NCI-H2081 treated with DMSO at 0.1 percent for 48 hours (cell line): ENCODE measurements at places on chromosomes 6 and 20.

DNA sequence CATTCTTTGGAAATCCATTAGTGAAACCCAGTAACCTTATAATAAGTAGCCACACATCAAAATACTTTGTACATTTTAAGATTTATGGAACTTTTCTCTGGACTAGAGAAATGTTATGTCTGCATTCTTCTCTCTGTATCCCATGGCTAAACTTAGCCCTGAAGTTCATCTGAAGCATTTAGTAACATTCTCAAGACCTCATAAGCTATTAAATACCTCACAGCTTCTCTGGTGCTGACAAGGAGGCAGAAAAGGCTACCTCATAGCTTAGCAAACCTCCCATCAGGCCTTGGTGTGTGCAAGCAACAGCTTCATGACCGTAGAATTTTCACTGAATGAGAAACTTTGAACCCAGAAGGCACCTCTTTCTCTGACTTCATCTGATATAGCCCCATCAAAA, 38.9 kb upstream of the HDGFL1 start:
- no peak for DNase-seq

- no peak for DNase-seq
These were observed 154.7 kb upstream of the LAMP5 start for GRCh38 chr20:9359561-9360308.

DNA sequence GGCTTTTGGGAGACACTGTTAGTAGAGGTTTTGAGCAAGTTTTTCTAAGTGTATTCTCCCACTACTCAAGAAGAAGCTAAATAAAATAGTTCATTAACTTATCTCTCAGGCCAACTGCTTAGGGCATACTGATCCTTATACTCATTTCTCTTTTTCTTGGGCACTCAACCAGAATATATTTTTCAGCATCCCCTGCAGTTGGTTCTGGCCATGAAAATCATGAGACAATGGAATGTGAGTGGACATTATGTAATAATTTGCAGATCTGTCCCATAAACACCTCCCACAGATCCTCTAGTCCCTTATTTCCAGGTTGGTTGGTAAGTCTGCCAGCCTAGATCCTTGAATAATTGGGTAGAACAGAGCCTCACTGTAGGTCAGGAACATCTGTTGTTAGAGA, 136.7 kb downstream of the AIG1 start:
- DNase-seq: no peak

GRCh38 chr6:21371676-21372171, 221.8 kb upstream of the SOX4 start:
- DNase-seq: no peak

DNA sequence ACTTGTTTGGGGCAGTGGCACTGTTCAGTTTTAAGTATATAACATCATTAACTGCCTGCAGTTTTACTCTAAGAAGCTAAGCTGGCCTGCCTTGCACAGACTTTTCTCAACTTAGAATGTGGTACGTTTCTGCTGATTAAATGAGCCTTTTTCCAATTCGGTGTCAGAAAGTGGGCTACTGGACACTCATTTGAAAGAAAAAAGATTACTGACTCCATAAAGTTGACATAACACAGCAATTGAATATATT, 2.1 kb downstream of the ZMYND8 start:
- DNase-seq: no peak

DNA sequence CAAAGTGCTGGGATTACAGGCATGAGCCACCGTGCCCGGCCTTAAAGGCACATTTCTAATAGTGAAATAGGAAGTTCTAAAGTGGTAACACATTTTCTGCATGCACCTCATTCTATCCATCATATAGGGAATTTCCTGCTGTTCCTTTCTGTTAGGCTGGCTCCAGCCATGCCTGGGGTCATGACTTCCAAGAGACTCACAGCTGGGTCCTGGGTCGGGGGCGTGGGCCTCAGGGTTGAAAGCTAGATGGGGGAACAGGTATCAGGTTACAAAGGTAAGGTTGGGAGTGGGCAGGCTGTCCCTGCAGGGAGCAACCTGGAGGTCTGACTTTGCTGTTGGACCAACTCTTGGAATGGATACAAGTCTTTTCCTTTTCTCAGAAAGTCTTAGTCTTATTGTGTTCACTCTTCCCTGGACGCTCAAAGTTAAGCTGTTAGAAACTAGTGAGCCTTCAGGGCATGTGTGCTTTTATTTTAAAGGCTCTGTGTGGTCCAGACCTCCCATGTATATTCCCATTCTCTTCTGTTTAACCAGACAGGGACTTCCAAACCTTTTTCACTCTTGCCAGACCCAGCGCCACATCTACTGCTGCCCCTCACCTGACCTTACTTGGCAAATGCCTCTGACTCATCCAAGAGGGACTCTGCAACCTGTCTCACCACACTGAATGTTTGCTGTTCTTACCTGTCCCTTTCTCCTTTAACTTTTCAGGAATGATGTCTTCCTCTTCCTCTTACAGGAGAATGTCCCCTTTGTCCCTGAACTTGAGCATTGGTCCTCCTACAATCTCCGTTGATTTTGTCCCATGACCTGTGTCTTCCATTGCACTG, 64.4 kb downstream of the TMEM170B start:
- no peak for DNase-seq

- DNase-seq: no peak
These were observed 227.0 kb upstream of the MARCKS start for GRCh38 chr6:113629975-113630737.

- DNase-seq: no peak
These were observed 825 bp downstream of the RIMS1 start for GRCh38 chr6:71887006-71887743.

DNA sequence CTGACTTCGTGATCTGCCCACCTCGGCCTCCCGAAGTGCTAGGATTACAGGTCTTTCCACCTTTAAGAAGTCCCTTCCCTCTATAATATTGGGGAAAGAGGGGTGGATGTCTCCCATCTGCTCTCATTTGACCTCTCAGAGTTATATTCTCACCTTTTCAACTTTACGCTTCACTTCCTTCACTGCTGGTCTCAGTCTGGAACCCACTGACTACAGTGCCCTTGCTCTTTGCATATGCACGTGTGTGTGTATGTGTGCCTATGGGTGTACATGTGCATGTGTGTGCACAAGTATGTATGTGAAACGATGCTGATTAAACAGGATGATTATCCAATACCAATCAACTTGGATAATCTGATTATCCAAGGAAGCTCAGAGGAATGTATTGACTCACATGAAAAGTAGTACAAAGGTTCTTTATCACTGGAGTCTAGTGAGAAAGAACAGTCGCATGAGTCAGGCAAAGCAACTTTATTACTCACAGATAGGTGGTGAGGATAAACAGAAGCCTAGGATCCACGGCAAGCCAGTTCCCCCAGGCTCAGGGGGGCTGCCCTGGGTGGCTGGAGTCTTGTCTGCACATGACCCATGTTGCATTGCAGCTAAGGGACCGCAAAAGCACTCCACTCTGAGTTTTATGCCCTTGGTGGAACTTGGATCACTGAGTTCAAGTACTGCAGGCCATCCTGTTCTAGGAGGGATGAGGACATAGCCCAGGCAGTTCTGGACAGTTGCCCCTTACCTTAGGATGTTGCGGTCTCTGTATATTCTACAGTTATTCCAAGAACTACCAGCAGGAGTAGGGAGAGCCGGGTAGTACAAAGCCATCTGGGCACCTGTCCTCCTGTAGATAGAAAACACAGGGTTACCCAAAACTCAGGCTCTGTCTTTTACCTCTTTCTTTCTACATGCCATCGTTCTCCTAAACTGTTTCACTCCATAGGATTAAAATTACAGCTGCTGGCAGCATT, 50.9 kb downstream of the SNRNP48 start:
- DNase-seq: no peak

GRCh38 chr6:147905711-147906110, 397.2 kb downstream of the SAMD5 start:
- no peak for DNase-seq

DNA sequence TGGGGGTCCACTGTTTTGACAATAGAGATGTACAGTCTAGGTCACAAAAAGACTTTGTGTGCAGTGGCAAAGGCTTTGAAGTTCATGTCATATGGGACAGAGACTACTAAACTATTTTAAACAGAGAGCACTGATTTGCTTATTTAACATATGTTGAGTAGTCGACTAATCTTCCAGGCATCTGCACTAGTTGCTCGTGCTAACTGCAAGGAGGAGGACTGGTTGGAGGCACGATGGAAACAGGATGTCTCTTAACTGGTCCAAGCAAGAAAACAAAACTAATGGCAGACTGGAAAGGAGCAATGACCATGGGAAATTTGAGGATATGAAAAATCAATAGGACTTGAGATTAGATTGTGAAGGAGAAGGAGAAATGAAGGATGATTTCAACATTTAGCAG, 28.5 kb upstream of the ERVFRD-1 start:
- DNase-seq: no peak

DNA sequence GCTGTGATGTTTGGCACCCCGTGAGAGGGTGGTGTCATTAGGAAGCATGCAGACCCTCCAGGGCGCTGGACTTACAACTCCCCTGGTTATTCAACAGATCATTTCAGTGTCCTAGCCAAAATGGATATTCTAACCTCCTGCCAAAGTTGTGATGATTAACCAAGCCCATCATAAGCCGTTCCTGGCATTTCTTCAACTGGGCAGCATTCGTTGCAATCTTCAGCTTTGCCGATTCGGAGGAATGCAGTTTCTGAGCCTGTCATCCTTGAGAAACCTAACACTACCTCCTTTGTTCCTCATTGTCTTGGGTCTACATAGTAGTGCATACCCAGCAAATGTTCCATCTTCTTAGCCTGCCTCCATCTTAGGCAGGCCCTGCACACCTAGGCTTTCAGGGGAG, 79.2 kb upstream of the MAP3K4 start:
- DNase-seq: no peak

GRCh38 chr6:63923139-63923739, 287.6 kb downstream of the PHF3 start:
- no peak for DNase-seq

DNA sequence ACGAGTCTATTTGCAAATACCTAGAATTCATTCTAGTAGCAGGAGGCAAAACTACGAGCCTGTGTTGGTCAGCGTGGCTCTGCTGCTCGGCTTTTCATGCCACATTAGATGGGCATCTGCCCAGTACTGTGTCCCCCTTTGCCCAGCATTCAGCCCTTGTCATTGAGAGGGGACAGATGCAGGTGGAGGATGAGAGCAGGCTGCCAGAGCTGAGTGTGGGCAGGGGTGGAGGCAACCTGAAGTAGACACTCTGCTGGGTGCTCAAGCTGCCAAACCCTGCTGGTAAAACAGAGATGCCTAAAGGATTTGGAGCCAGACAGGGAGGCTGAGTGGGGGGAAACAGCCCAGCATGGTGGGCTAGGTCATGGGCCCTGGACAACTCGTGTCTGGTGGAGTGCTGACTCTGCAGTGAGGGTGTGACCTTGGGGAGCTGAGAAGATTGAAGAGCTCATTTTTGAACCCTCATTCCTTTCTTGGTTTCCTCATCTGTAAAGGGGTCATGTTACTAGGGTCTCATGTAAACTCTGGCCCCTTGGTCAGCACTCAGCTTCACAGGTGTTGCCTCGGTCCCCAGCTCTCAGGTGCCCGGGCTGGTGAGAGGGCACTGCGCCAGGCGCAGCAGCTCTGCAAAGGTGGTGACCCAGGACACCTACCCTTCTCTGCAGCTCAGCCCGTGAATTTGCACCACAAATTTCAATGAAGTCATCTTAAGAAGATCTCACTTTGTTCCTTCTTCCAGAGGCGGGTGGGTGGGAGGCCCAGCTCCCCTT, 64.2 kb upstream of the BHLHE23 start:
- no peak for DNase-seq

DNA sequence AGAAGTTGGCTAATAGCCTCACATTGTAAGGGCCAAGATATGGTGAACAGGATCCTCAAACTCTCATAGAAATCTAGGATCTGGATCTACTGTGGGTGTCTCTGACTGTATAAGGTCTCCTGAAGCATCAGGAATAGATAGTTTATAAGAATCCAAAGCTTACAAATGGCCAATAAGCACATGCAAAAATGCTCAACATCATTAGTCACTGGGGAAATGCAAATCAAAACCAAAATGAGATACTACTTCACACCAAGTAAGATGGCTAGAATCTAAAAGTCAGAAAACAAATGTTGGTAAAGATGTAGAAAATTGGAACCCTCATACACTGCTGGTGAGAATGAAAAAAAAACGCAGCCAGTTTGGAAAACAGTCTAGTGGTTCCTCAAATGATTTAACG, 14.3 kb upstream of the RNF182 start:
- no peak for DNase-seq

DNA sequence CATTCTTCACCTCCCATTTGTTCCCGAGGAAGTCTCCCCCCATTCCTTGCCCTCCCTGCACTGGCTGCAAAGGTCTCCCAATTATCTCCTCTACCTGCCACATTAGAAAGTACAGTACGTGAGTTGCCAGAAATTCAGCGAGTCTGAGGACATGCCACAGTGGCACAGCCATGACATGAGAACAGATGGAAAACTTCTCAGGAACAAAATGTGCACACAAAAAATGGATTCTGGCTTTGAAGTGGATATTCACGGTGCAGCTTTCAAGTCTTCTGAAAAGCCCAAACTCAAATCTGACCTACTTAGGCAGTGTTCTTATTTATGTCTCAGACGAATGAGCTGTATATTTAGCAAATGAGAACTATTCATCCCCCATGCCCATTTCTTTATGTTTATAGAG, 269.1 kb upstream of the ARID1B start:
- DNase-seq: no peak

DNA sequence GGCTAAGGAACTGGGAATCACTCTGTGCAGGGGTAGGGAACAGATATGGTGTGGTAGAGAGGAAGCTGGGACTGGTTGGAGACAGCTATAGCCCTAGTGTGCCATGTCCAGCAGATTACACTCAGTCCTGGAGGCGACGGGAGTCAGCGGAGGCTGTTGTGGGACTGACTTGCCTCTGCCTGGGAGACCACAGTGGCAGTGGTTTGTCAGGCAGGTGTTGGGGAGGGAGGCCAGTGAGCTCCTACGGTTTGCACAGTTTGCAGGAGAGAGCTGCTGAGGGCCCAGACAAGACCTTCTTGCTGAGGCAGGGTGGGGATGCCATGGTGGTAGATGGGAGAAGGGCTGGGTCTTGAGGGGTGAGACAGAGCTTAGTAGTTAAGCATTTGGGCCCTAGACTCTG, 4.9 kb downstream of the PLCG1 start:
- no peak for DNase-seq

GRCh38 chr20:905396-905961, 10.7 kb downstream of the ANGPT4 start:
- DNase-seq: no peak

DNA sequence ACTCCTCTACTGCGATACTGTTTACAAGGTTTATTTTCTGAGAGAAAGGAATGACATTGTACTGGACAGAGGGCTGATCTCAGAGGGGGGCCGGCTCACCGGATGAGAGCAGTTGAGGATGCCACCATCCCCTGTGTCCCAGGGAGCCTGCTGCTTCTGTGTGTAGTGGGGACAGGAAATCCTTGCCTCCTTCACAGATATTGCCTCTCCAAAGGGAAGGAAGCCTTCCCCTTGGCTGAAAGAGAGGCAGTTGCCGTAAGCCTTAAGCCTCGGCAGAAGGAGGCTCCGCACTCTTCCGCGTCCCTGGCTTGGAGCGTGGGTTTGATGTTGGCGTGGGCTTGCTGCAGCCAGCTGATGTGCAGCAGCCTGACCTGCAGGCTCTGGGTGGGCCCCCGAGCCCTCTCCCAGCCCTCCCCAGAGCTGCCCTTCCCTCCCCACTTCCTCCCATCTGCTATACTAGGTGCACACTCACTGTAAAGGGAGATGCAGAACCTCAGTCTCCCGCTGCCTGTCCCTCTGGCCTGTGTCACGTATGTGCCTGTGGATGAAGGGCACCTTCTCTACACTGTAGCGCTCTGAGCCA, 45.7 kb upstream of the RPS6KA2 start:
- DNase-seq: no peak
